Fibroblast of lung (primary cell): ENCODE measurements at places on chromosomes 2 and 18. TPM values are rescaled to one million over a fixed set of nuclear protein-coding genes. Genes with fewer than 3 reads are reported as not detected.

Gene PAX3
- not detected in 2 replicates for polyA plus RNA-seq

Gene GLB1L
- polyA plus RNA-seq: 12.8 and 16.9 TPM in 2 replicates

Gene FAP
- 116 and 140 TPM in 2 replicates for polyA plus RNA-seq

Gene CXCR1
- not detected in 2 replicates for polyA plus RNA-seq

Gene COQ10B
- 9.8 and 11.6 TPM in 2 replicates for polyA plus RNA-seq

Gene RGPD3
- 0.07 and 0.12 TPM in 2 replicates for polyA plus RNA-seq

Gene CACNB4
- polyA plus RNA-seq: 0.85 and 2.5 TPM in 2 replicates

Gene ZNF385B
- polyA plus RNA-seq: 0.06 TPM in 1 of 2 replicates, not detected in the other
